Thyroid gland (tissue), 4 donors: ENCODE measurements at places on chromosomes 11 and 22. TPM values are rescaled to one million over a fixed set of nuclear protein-coding genes. Genes with fewer than 3 reads are reported as not detected.

- DNase-seq = no peak
Measured at GRCh38 chr11:75502138-75502537, 23.6 kb downstream of the GDPD5 start.

DBX1 gene
- total RNA-seq = not detected

CAPN5 gene
- 4.3 TPM for total RNA-seq

- peak; percentile 32 for DNase-seq
Measured at GRCh38 chr11:123020968-123021367, 39.3 kb upstream of the BSX start.

GRCh38 chr22:30753701-30754100, 59.0 kb downstream of the OSBP2 start:
- DNase-seq = no peak
